ENCODE measurements at places on chromosomes 13 and 19.

DNA sequence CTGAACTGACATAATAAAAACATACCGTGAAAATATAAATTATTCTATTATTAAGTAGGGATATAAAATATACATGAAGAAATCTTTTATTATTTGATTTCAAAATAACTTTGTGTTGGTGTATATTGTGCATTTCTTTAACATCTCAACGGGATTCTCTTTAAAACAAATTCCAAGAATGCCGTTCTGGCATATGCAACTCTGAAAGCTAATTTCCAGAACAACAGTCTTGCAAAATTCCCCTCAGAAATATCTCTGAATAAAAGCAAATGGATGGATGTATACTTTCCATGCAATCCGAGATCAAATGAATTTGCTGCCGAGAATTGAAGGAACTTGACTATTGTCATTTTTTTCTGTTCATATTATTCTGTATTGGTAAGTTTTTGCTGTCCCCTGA is 1579.8 kb downstream of the PCDH9 start:
- no peak for DNase-seq

DNA sequence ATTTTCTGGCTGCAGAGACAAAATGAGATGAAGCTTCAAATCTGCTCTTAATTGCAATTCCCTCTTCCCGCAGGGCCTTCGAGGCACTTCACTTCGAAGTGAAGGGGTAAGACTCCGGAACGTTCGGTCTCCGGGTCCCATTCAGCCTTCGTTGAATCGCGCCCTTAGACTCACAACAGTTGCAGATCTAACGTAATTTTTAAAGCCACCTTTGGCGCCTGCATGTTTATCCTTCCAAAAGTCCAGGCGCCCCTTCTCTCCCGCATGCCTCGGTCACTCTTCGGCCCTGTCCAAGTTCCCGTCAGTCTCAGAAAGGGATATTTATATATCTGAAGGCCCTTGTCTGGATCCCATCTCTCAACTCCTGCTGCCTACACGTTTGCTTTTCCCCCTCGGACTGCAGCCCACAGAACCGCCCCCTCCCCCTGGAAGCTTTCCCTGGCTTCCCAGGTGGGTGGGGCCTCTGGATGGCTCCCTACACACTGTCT is 915 bp upstream of the KCTD12 start:
- no peak for DNase-seq

DNA sequence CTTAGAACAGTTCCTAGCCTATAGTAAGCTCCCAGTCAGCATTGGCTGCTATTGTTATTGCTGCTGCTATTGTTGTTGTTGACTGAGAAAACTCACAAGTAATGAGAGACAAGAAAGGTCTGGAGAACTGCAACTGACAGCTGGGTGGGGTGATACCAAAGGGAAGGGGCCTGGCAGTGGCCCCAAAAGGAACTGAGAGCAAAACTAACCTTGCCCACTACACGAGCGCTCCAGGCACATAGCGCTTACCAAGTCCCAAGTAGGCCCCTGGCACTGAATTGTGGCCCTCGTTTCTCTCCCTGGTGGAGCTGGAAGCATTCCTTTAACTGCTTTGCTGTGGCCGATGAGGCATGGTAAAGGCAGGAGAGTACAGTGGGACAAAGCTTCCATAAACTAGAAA is 59.7 kb downstream of the KCTD12 start:
- DNase-seq: no peak

- no peak for DNase-seq
Measured at GRCh38 chr19:6362027-6362350, 658 bp downstream of the CLPP start.

DNA sequence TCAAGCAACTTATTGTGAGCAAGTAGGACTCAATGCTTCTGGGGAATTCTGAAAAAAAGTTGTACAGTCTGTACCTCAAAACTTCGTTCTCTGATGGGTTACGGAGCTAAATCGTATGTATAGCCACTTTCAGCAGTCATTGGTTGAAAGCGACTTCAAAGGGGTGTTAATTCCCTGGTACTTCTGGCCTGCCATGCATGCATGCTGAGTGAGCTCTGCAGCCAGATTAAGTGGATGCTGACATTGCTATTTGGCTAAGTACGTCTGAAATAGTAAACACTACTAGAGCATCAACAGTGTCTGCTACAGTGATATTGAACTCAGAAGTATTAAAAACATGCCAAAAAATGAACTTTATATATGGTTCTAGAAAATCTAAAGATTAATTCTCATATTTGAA is 1183.1 kb upstream of the PCDH20 start:
- no peak for DNase-seq

GRCh38 chr13:111228262-111229144 is 91.9 kb upstream of the TEX29 start:
- DNase-seq: no peak
